NCI-H82 (cell line): ENCODE measurements at places on chromosomes 5 and 9.

GRCh38 chr9:9612755-9613154 lies 1000.0 kb downstream of the PTPRD start:
- no peak for DNase-seq

DNA sequence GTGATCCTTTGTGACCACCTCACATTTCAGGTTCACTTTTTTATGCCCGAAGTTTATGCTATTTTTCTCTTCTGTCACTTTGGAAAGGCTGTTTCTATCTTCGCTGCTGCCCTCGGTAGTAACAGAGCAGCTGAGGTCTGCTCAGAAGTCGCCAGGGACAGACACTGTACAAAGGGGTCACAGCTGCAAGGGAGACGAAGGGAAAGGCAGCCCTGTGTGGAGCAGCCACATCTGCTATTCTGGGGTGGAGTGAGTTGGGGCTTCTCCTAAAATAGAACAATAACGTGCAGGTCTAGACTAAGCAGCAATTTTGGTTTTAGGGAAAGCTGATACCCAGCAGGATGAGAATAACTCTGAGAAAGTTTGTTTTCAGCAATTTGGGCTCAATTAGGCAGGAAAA lies 72.5 kb downstream of the ACTL7B start:
- DNase-seq = no peak

GRCh38 chr9:385818-386398 lies 171.2 kb downstream of the DOCK8 start:
- DNase-seq = peak; percentile 88

GRCh38 chr5:161745392-161745791 lies 59.9 kb downstream of the GABRA6 start:
- no peak for DNase-seq

DNA sequence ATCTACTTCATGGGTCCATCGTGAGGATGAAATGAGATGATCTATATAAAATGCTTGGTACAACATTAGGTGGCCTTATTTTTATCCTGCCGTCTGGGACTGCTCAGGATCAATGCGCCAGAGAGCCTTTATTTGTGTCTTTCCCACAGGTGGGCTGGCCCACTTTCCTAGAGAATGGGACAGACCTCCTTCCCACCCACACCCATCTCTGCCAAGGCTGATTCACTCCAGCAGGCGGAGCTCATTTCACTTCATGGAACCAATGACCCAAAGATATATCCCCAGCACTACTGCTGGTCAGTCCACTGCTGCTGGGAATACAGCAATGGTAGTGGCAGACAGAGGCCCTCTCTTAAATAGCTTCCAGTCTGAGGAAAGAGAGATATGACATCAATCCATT lies 35.7 kb downstream of the TGFBI start:
- DNase-seq = peak; percentile 12

DNA sequence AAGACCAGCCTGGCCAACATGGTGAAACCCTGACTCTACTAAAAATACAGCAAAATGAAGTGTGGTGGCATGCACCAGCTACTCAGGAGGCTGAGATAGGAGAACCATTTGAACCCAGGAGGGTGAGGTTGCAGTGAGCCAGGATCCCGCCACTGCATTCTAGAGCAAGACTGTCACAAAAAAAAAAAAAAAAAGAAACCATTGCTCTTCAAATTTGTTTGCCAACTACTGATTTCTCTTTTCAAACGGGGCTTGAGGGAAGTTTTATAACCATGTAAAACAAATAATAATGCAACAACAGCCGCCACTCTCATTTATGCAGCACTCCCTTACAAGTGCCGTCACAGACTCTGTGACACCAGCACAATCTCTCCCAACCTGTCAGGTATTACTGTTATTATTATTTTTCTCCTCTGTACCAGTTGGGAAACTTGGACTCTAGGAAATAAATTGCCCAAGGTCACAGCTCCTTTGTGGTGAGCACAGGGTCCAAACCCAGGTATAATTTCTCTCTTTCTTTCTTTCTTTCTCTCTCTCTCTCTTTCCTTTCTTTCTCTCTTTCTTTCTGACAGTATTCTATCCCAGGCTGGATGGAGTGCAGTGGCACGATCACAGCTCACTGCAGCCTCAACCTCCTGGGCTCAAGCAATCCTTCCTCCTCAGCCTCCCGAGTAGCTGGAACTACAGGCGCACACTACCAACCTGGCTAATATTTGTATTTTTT lies 25.4 kb downstream of the SERINC5 start:
- no peak for DNase-seq

GRCh38 chr9:13447843-13448422 lies 168.4 kb upstream of the MPDZ start:
- DNase-seq = no peak

- DNase-seq = no peak
Observed at GRCh38 chr5:141966275-141966962, 2.5 kb upstream of the RNF14 start.

DNA sequence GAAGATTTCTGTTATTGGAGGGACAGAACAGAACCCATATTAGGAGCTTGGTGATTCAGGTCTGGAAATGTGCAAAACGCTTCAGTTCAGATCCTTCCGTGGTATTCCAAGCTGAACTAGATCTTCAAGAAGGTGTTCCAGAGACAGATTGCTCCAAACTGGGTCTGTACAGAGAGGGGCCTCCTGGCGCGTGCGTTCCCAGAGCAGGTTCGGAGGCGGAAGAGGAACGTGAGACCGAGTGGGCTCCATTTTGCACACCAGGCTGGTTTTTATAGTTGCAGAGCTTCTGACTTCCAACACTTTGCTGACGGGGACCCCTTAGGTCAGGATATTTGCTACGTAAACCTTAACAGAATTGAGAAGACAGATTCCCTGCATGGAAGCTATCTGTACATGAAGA lies 16.7 kb upstream of the RPL26L1 start:
- no peak for DNase-seq

GRCh38 chr5:176178789-176179188 lies 59.4 kb upstream of the SIMC1 start:
- no peak for DNase-seq

DNA sequence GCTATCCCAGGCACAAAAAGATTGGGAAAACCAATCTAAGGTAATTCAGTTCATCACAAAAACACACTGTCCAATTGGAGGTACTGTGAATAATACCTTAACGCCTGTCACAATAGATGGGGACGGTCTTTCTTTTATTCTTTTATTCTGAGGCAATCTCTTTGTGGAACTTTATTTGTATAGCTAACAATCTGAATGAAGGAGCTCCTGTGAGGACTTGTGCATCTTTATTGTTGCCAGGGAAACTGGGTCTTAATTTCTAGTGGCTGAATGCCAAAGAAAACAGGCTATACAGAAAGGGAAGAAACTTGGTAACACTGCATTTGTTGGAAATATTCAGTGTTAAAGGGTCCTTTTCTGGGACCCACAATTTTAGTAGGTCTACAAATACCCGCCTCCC lies 546.9 kb upstream of the C9orf72 start:
- no peak for DNase-seq

GRCh38 chr5:54942064-54942778 lies 43.2 kb downstream of the ESM1 start:
- no peak for DNase-seq

- peak; percentile 27 for DNase-seq
Observed at GRCh38 chr9:18390393-18390792, 83.6 kb upstream of the ADAMTSL1 start.

DNA sequence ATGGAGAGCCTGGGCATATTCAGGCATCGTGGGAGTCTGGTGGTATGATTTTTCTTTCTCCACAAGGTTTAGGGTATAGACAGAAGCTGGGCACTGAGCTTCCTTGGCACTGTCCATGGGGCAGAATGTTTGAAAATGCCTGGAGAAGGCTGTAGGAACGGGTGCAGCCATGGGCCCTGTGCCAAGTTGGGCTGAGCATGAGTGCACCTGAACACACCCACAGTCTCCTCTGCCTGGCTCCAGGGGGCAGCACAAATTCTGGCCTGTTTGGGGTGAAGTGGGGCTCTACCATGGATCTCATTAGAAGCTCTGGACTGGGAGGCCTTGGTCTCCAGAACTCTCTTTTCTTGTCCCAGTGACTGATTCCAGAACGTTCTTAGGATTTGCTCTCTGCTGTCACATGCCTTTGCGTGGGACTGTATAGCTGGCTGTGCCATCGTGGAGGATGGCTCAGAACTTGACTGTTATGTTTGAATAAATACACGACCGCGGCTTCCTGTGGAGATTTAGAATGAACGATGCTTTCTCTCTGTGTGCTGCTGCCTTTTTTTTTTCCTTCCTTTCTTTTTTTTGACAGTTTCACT lies 229.8 kb downstream of the FANCC start:
- no peak for DNase-seq

GRCh38 chr5:91541696-91542095 lies 158.6 kb upstream of the ARRDC3 start:
- DNase-seq = no peak

GRCh38 chr5:169805527-169805934 lies 168.5 kb downstream of the DOCK2 start:
- no peak for DNase-seq

DNA sequence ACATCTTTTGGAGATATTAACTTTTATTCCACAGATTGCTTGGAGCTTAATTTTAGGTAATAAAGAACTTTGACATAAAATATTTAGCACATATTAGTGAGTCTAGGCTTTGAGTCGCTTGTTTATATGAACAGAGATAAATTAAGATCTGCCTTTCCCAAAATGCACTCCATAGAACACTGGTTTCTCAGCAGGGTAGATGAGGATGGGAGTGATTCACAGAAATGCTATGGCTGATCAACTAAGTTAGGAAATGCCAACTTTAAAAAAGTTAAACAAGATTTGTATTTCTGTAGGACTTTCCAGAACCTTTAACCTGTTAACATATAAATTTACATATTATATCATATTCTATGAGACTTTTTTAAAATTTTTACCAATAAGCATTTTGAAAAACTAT lies 65.2 kb downstream of the STARD4 start:
- DNase-seq = no peak

DNA sequence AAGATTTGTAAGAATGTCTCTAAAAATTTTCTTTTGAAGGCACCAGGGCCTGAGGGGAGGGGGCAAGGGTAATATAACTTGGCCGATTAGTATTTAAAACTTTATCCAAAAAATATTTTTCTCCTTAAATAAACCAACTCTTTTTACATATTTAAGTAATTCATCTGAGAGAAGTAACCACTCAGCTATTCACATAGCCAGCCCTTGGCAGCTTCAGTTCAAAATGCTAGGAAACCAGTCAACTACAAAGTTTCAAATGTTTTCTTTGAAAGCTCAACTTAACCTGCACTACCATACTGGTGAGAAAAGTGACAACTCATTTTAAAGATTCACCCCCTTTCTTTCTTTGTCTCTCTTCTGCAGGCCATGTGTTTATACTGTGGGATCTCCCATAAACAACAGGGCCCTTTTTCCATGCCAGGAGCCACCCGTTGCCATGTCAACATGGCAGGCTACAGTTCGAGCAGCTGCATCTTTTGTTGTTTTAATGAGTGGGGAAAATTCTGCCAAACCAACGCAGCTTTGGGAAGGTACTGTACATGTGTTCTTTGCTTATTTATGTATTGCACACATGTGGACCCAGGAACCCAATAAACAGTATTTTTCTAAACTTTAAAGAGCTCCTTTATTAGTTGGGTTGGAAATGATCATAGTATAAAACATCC lies 46.3 kb downstream of the AOPEP start:
- DNase-seq = no peak

DNA sequence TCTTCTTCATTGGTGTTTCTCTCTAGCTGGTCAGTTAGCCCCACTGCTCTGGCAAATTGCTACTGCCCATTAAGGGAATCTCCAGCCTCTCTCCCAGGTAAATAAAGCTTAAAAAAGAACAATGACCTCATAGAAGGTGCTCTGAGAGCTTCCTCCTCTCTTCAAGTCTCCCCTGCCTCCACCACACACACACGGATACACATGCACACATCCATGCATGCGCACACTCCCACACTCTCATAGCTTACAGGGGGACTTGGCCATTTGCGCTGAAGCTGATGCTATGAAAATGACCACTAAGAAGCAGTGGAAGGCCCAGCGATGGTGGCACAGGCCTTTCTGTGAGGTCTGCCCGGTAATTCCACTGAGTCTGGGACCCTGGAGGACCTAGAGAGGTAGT lies 250.9 kb downstream of the AOPEP start:
- DNase-seq = no peak

DNA sequence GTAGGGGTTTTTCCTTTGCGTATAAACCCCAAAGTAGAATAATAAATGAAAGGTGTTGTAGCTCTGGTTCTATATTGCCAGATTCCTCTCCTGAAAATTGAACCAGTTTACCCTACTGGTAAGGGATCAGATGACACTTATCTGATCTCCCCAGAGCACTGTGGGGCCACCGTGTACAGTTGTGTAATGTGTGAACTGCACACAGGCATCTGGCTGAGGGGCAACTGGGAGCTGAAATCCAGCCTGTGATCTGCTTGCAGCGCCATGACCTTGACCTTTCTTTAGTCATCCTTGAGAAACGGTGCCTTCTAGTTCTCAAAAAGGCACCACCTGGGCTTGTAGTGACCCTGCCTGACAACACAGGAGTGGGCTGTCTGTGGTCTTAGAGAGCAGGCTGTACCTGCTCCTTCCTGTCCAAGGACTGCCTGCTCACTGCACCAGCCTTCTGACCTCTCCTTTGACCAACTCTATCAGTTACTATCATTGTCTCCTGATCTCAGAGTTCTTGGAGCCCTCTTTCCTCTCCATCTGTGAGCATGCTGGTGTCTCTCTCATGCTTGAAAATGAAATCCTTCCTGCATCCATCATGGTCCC lies 40.2 kb downstream of the PDE6A start:
- DNase-seq = no peak

- DNase-seq = no peak
Observed at GRCh38 chr5:139272471-139273321, 20.8 kb upstream of the MATR3 start.
